Cardiac muscle cell (in vitro differentiated cells and primary cell): ENCODE measurements at places on chromosomes 3 and 15. TPM values are rescaled to one million over a fixed set of nuclear protein-coding genes. Genes with fewer than 3 reads are reported as not detected.

DNA sequence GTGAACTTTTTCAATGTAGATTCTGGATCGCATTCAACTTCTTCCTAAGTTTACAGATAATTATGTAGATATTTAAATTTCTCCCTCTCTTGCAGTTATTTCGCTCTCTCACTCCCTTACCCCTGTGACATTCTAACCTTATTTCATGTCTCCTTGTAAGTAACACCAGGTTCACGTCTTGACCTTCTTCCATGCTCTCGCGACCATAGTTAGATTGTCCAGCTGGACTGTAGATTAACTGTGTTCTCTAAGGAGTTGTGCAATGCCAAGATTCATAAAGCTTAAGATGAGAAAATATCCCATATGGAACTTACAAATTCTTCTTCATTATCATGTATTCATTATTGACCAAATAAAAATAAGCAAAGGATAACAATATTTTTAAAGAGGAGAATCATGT is 430.5 kb downstream of the GABRG3 start:
- no peaks in the 10 kb centered on the region for H3K4me1 ChIP-seq
- H3K27ac ChIP-seq: no peak overlapping the region

The SPINT1 gene
- 5.3 TPM in 2 replicates for polyA plus RNA-seq

The TM4SF4 gene
- 0.46 TPM in 1 of 2 replicates, not detected in the other for polyA plus RNA-seq

- H3K27ac ChIP-seq: no peak overlapping the region
- H3K4me1 ChIP-seq: peaks cover 22% of the 10 kb centered on the region
- no peaks in the 10 kb centered on the region for H3K27me3 ChIP-seq
- no peaks in the 10 kb centered on the region for H3K36me3 ChIP-seq
These were observed 82.9 kb downstream of the THBS1 start for GRCh38 chr15:39663704-39664250.

- no peaks in the 10 kb centered on the region for H3K4me1 ChIP-seq
- no peak overlapping the region for H3K4me3 ChIP-seq
- no peaks in the 10 kb centered on the region for H3K27me3 ChIP-seq
- no peak overlapping the region for H3K27ac ChIP-seq
These were observed 24.3 kb downstream of the SIAH2 start for GRCh38 chr3:150738688-150739087.
